Renal cortical epithelial cell (primary cell): ENCODE measurements at places on chromosomes 13 and 19.
A peak's percentile ranks its signal among the peaks of the same experiment; 100 is the strongest.

- DNase-seq = no peak
Observed at GRCh38 chr13:42878721-42879120, 97.3 kb downstream of the FAM216B start.

DNA sequence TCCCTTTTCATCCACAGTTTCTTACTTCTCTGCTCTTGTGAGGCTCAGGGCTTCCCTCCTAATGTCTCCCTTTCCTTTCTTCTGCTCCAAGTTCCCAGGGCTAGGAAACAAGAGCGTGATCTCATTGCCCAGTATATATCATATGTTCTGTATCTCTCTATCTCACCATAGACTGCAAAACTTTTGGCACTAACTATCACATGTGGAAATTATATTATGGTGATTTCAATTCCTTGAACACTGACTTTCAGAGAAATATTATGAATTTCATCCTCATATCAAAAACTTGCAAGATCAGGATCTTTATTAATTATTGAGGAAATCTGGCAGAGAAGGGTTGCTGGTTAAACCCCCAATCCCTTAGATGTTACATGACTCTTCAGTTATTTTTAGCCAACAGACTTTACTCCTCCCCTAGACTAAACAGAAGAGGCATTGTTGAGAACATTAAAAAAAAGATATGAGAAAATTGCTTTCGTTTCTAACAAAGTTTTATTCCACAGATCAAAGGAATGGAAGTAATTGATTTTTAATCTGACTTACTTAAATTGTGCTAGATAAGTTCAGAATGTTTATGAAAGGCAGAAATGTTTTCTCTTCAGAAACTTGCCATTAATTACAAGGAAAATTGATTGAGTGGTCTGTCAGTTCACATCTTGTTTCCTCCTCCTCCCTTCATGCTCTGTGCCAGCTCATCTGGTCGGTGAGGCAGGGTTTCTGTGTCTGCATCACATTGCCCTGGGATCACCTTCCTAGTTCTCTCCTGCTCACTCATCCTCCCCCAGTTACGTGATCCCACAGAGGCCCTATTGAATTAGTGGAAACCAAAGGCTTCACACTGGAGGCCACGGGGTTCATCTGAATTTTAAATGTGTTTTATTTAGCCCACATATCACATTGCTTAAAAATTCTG, 378.5 kb downstream of the LMO7 start:
- peak; percentile 67 for DNase-seq

- no peak for DNase-seq
Observed at GRCh38 chr13:47774671-47774994, 226.4 kb downstream of the SUCLA2 start.

GRCh38 chr19:38596057-38596981, 21.4 kb downstream of the MAP4K1 start:
- peak; percentile 13 for DNase-seq

DNA sequence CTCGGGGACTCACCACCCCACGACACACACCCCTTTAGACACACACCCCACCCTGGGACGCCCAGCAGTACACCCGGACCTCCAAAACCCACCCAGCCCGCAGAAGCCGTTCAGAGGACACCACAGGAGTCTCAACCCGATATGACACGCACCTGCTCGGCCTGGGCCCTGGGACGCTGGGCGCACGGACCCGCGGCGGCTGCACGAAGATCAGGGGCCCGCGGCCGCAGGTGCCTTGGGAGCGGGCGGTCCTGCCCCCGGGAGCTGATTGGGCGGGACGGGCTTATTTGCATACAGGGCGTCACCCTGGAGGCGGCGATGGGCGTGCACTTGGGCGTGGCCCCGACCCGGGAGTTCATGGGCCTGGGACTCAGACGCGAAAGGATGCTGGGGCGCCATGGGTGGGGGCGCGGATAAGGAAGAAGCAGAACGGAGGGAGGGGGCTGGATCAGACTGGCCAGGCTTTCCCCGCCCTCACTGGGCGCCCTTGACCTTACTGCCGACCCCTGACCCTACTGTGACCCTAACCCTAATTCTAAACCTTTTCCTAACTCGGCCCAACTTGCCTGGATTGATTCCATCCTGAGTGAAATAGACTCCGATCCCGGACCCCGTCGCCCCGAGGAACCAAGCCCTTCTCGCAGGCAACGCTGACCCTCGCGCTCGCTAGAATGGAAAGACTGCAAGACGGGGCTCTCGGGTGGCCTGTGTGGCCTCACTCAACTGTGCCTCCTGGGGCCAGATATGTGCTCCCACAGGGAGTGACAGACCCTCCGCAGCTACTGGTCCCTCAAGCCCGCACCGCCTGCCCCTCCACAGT, at the start of gene MEF2B:
Gene MEF2B, minus strand, starts transcription at position 211 of the 820 bp plus-strand sequence. CDS start 19,528 bp downstream, outside the sequence.
- peak; percentile 38 for DNase-seq

GRCh38 chr19:55352040-55352439, 2.5 kb downstream of the COX6B2 start:
- no peak for DNase-seq

DNA sequence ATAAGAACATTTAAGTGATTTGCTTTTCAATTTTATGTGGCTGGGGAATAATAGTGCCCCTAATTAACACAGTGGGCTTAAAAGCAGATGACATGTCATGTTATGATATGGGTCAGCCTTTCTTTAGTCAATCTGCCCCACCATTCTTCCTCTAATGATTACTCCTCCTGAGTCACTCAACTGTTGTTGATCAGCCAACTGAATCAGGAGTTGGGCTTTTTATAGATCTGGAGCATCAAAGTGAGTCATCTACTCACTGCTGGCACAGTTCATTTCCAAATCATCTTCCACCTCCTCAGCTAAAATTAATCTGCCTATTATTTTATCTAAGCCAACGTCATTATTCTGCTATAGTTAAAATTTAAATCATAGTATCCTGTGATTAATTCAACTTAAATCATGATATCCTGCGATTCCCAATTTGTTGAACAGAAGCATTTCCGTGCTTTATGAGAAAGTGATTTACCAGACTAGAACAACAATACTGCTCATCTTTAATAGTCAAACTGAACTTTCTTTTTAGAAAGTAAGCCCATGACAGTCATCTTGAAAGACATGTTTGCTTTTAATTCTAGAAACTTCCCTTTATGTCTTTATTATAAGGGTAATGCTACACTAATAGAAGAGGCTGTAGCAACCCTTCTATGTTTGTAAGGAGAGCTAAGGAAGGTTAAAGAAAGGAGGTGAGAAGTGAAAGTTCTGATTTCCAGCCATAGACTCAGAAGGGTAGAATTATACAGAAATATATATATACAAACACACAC, 551.4 kb downstream of the TBC1D4 start:
- DNase-seq = peak; percentile 93

DNA sequence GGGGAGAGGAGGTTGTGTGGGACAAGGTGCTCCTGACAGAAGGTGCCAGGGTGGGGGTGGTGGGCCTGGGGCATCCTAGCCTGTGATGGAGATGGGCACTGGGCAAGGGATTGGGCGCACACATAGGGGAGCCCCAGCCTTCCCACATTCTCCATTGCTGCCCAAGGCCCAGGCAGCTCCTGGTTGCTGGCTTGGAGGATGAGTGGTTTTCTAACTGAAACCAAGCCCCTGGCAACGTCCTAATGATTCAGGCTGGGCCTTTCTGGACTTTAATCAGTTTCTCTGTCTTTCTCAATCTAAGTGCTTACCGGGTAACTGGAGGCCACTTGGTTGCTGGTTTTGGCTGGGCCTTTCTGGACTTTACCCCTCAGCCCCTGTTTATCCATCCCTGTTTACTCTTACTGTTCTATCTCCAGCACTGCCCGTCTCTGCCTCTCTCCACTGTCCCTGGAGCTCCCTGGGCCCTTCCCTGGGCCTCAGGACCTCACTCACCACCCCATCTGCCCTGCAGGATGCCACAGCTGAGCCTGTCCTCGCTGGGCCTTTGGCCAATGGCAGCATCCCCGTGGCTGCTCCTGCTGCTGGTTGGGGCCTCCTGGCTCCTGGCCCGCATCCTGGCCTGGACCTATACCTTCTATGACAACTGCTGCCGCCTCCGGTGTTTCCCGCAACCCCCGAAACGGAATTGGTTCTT, 354 bp downstream of the CYP4F3 start:
- peak; percentile 6 for DNase-seq

DNA sequence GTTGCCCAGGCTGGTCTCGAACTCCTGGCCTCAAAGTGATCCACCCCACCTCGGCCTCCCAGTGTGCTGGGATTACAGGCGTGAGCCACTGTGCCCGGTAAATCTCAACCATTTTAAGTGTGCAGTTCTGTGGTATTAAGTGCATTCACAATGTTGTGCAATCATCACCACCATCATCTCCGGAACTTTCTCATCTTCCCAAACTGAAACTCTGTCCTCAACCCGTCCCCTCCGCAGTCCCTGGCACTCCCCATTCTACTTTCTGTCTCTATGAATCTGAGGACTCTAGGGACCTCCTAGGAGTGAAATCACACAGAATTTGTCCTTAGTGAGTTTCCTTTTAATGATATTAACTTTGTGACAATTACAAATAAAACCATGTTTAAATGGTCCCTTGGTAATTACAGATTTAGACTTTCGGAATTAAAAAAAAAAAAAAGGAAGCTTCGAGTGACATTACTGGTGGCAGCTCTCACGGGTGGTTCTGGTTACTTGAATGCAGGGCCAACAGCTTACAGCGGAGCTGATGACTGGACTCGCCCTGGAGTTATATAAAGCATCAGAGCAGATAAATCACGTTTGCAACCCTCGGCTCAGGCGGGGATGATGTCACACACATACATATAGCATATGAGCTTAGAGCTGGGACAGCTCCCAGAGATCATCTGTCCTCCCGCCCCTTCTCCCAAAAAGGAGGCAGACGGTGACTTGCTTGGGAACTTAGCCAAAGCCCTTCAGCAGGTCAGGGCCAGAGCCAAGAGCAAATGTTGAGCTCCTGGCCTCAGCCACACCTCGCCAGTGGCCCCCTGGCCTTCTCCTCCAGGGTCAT, 89.8 kb downstream of the ZNF557 start:
- DNase-seq = no peak
